ENCODE measurements at places on chromosomes 16 and 17. TPM values are rescaled to one million over a fixed set of nuclear protein-coding genes. Genes with fewer than 3 reads are reported as not detected.

GRCh38 chr16:77896415-77897128 is 108.2 kb downstream of the VAT1L start:
- DNase-seq: no peak
- no peaks in the 10 kb centered on the region for H3K27me3 ChIP-seq
- H3K36me3 ChIP-seq: no peaks in the 10 kb centered on the region
- no peak overlapping the region for H3K4me3 ChIP-seq
- H3K27ac ChIP-seq: no peak overlapping the region
- H3K4me1 ChIP-seq: no peaks in the 10 kb centered on the region

DNA sequence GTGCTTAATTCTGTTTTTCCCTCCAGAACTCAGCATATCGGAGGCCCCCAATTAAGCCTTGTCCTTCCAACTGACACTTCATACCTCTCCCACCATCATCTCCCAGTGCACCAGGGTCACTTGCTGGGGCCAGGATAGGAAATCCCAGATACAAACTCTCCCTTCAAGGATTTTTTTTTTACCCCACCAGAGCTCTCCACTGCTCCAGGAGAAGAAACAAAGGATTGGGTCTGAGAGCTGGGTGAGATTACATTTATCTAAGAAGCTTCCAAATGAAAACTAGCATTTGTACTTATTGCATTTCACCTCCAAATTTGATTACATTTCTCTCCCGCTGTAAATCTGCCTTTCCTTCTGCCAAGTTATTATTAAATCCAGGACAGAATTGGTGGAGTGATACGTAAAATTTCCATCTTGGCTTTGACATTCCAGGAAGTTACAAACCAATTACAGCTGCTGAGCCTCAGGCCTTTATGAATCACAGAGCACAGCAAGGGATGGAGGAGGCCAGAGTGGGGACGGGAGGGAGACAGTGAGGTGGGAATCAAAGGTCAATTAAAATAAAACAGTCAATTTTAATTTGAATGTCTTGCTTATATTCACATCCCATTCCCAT is 123.5 kb downstream of the USP31 start:
- no peak for DNase-seq
- no peak overlapping the region for H3K4me3 ChIP-seq
- H3K27ac ChIP-seq: no peak overlapping the region
- H3K27me3 ChIP-seq: no peaks in the 10 kb centered on the region

GRCh38 chr17:41354536-41354935 is 3.9 kb upstream of the KRT33A start:
- no peaks in the 10 kb centered on the region for H3K4me1 ChIP-seq
- no peak overlapping the region for H3K4me3 ChIP-seq
- no peaks in the 10 kb centered on the region for H3K27me3 ChIP-seq
- no peaks in the 10 kb centered on the region for H3K36me3 ChIP-seq
- DNase-seq: no peak
- H3K27ac ChIP-seq: no peak overlapping the region

DNA sequence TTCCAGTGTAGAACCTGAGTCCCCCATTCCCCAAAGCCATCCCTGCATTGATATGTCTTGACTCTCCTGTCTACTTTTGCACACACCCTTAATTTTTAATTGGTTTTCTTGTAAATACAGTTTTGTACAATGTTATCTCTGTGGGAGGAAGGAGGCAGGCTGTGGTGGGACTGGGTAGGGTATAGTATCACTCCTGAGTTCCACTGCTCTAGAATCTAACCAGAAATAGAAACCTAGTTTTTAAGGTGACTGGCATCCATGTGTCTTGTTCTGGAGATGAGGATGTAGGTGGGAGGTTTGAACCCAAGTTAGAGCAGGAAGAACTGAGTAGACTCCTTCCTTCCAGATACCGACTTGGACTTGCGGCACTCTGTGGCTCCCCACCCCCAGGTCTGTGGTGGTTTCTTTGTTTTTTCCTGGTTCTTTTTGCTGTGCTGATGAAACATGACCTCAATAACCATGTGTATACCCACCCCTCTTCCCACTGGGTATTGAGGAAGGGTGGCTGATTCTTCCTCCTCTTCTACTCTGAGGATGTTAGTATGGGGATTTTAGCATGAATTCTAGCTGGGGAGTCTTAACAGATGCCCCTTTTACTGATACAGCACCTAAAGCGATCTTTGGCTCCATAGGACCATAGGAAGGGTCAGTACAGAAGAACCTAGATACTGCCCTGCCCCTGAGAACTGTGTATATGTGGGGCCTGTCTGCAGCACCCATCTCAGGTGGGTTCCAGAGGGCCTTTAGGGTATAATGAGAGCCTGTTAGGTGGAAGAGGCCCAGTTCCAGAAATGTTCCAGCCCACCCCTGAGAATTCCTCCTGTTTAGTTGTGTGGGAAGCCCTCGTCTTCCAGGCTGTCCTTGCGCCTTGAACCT is 48.7 kb downstream of the SF3B3 start:
- H3K36me3 ChIP-seq: peaks cover 47% of the 10 kb centered on the region
- H3K4me3 ChIP-seq: no peak overlapping the region
- H3K27me3 ChIP-seq: no peaks in the 10 kb centered on the region
- peaks cover 82% of the 10 kb centered on the region for H3K4me1 ChIP-seq

- peak overlapping the region; percentile 67 for H3K27ac ChIP-seq
- DNase-seq: no peak
- H3K4me3 ChIP-seq: no peak overlapping the region
- peaks cover 31% of the 10 kb centered on the region for H3K4me1 ChIP-seq
- no peaks in the 10 kb centered on the region for H3K27me3 ChIP-seq
These were observed 50.0 kb downstream of the TENT4B start for GRCh38 chr16:50202926-50203624.

DNA sequence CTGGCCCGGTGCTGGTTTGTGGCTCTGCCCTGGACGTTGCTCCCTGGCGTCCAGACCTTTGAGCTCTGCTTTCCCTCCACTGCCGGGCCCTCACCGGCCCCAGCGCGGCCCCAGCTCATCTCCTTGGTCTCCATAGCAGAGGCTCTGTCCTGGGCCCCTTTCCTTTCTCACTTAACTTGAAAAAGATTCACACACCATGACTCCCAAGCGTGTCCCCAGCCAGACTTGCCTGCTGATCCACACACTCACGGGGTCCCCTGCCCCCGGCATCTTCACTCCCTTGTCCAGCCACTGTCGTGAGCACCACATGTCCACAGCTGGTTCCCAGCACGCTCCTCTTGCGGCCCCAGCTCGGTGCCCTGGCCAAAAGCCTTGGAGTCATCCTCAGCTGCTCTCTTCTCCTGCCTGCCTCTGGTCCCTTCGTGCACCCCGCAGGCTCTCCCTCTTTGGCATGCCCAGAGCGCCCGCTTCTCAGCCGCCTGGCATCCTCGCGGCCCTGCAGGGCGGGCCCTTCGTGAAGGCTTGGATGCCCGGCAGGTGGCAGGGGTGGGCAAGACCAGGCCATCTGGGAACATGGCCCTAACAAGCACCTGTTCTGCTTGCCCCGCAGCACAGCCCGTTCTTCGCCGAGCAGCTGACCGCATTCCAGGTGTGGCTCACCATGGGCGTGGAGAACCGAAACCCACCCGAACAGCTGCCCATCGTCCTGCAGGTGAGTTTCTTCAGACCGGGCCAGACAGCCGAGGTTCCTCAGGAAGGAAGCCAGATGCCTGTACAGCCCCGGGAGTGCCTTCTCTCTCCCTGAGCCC is 145.6 kb upstream of the CHMP6 start:
- no peak overlapping the region for H3K27ac ChIP-seq
- H3K4me3 ChIP-seq: no peak overlapping the region
- no peaks in the 10 kb centered on the region for H3K4me1 ChIP-seq
- DNase-seq: no peak
- H3K27me3 ChIP-seq: no peaks in the 10 kb centered on the region

- H3K4me3 ChIP-seq: no peak overlapping the region
- DNase-seq: no peak
- H3K36me3 ChIP-seq: no peaks in the 10 kb centered on the region
- no peak overlapping the region for H3K27ac ChIP-seq
These were observed 4.1 kb downstream of the SP6 start for GRCh38 chr17:47846716-47847340.

DNA sequence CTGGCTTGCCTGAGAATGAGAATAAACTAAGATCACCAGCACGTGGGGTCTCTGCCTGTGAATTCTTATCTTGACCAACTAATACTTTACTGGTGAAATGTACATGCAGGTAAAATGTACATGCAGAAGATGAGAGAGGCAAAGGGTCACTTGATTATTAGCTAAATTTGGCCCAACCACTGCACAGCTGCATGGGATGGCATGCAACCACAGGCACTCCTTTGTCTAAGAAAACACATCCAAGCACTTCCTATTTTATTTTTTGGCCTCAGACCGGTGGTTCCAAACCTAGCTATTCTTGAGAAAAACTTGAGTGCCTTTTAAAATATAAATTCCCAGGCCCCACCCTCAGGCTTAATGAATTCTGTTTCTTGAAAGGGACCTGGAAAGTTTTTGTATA is 77.9 kb downstream of the SYCE1L start:
- no peak overlapping the region for H3K27ac ChIP-seq
- no peaks in the 10 kb centered on the region for H3K36me3 ChIP-seq
- no peak for DNase-seq
- no peaks in the 10 kb centered on the region for H3K27me3 ChIP-seq

DNA sequence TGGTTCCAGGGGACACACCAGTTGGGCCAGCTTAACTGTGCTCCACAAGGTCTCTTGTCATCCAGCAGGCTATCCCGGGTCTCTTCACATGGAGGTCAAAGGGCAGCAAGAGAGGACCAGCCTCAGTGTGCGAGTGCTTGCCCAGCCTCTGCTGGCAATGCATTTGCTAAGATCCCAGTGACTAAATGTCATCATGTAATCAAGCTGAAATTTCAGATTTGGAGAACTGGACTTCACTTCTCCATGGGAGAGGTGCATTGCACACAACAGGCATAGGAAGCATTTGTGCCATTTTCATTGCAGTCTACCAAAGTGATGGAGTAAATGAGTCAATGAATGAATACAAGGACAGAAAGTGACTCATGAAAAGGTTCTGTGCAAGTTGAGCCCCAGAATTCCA is 51.2 kb upstream of the KDM8 start:
- H3K4me3 ChIP-seq: no peak overlapping the region
- H3K36me3 ChIP-seq: no peaks in the 10 kb centered on the region
- H3K27ac ChIP-seq: no peak overlapping the region

- H3K4me3 ChIP-seq: no peak overlapping the region
- H3K27me3 ChIP-seq: no peaks in the 10 kb centered on the region
- H3K27ac ChIP-seq: no peak overlapping the region
- no peak for DNase-seq
- H3K4me1 ChIP-seq: no peaks in the 10 kb centered on the region
These were observed 43.4 kb downstream of the HNF1B start for GRCh38 chr17:37701496-37701898.

- DNase-seq: no peak
- H3K4me1 ChIP-seq: peaks cover 59% of the 10 kb centered on the region
- no peaks in the 10 kb centered on the region for H3K36me3 ChIP-seq
- H3K27ac ChIP-seq: peak overlapping the region; percentile 95
- H3K4me3 ChIP-seq: peak overlapping the region; percentile 63
These were observed 8.3 kb upstream of the HOXB2 start for GRCh38 chr17:48553190-48553547.

- peaks cover 67% of the 10 kb centered on the region for H3K4me1 ChIP-seq
- H3K27ac ChIP-seq: peak overlapping the region; percentile 94
- no peaks in the 10 kb centered on the region for H3K27me3 ChIP-seq
These were observed 11.9 kb downstream of the PER1 start for GRCh38 chr17:8140065-8141029.

- H3K4me1 ChIP-seq: no peaks in the 10 kb centered on the region
- H3K27ac ChIP-seq: no peak overlapping the region
- no peak for DNase-seq
- H3K4me3 ChIP-seq: no peak overlapping the region
- no peaks in the 10 kb centered on the region for H3K27me3 ChIP-seq
These were observed 673.7 kb downstream of the CDH8 start for GRCh38 chr16:61362585-61362984.

- H3K36me3 ChIP-seq: no peaks in the 10 kb centered on the region
- H3K4me1 ChIP-seq: peaks cover 58% of the 10 kb centered on the region
- H3K4me3 ChIP-seq: no peak overlapping the region
- DNase-seq: no peak
These were observed 3.8 kb downstream of the NLRC5 start for GRCh38 chr16:56993204-56993603.

DNA sequence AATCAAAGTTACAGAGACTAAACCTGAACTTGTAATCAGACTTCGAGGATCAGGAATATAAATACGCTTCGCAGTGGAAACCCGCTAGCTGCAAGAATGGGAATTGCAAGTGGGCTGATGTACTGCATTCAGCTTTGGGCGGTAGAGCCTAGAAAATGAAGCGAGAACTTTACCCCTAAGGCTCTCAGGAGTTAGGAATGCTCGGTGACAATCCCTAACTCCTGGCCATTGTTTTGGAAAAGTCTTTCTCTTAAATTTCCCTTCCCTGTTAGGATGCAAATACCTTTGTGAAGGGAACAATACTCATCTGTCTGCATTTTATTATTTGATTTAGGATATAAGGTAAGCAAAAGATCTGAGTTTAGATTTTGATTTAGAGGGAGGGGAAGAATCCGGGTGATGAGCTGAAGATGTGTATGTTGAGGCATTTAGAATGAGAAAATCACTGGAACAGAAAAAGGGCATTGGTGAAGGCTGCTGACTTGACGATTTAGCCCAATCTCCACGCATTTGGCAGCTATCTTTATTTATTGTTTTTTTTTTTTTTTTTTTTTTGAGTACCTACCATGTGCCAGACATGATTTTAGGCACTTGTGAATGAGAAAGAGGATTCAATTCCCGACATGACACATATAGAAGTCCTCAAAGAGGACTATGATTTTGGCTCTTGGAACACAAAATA is 2.2 kb upstream of the TOX3 start:
- H3K27me3 ChIP-seq: peaks cover 11% of the 10 kb centered on the region
- H3K4me3 ChIP-seq: no peak overlapping the region
- H3K4me1 ChIP-seq: peaks cover 6% of the 10 kb centered on the region
- no peak overlapping the region for H3K27ac ChIP-seq

- no peaks in the 10 kb centered on the region for H3K4me1 ChIP-seq
- no peak overlapping the region for H3K27ac ChIP-seq
- no peak overlapping the region for H3K4me3 ChIP-seq
- DNase-seq: no peak
- no peaks in the 10 kb centered on the region for H3K36me3 ChIP-seq
- no peaks in the 10 kb centered on the region for H3K27me3 ChIP-seq
These were observed 77.0 kb upstream of the HSBP1 start for GRCh38 chr16:83730812-83731211.

DNA sequence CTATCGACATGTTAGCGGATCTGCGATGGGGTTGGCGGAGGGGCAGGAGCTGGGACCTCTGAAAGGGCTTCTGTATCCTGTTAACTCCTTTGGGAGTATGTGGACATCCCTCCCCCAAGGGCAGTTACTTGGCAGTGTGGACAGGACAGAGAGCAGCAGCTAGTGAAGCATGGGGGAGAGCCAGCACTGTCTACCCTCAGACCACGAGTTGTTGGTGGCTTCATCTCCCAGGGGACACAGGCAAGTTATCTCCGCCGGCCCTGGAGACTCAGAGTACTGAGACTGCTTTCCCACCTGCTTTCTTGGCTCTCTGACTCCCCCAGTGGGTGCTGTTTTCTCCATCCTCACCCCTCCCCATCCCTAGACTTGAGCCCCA is 5.3 kb upstream of the GFAP start:
- H3K27me3 ChIP-seq: no peaks in the 10 kb centered on the region
- H3K4me1 ChIP-seq: peaks cover 43% of the 10 kb centered on the region
- H3K27ac ChIP-seq: no peak overlapping the region
- H3K4me3 ChIP-seq: no peak overlapping the region
- H3K36me3 ChIP-seq: no peaks in the 10 kb centered on the region
- DNase-seq: no peak

Gene SPN
- total RNA-seq: 2.0 TPM

Gene KRT33B
- 0.57 TPM for total RNA-seq

Gene PDILT
- not detected for total RNA-seq

Gene CCL8
- total RNA-seq: 0.26 TPM

Gene C16orf96
- total RNA-seq: 0.06 TPM

Gene SMPD3
- 0.18 TPM for total RNA-seq

Gene RAB26
- 4.2 TPM for total RNA-seq

Gene HAP1
- total RNA-seq: 0.34 TPM

Gene NHLRC4
- total RNA-seq: 0.95 TPM

Gene TBC1D3L
- total RNA-seq: 20.7 TPM

Gene HOXB13
- not detected for total RNA-seq

Gene AHSP
- total RNA-seq: not detected

Gene CCL18
- total RNA-seq: 0.76 TPM
